Bladder microvascular endothelial cell (primary cell): ENCODE measurements at places on chromosomes 6 and 20. TPM values are rescaled to one million over a fixed set of nuclear protein-coding genes. Genes with fewer than 3 reads are reported as not detected.

Gene PTK6
- total RNA-seq, result 0.13 TPM in 1 of 2 replicates, not detected in the other

Gene NUS1
- total RNA-seq, result 8.7 and 19.7 TPM in 2 replicates

Gene EFCAB8
- total RNA-seq, result under 0.01 and 0.06 TPM in 2 replicates

Gene DPPA5
- total RNA-seq, result not detected in 2 replicates

Gene EPHA7
- 0.13 and 0.16 TPM in 2 replicates for total RNA-seq
